ENCODE measurements at places on chromosomes 6 and 20.

DNA sequence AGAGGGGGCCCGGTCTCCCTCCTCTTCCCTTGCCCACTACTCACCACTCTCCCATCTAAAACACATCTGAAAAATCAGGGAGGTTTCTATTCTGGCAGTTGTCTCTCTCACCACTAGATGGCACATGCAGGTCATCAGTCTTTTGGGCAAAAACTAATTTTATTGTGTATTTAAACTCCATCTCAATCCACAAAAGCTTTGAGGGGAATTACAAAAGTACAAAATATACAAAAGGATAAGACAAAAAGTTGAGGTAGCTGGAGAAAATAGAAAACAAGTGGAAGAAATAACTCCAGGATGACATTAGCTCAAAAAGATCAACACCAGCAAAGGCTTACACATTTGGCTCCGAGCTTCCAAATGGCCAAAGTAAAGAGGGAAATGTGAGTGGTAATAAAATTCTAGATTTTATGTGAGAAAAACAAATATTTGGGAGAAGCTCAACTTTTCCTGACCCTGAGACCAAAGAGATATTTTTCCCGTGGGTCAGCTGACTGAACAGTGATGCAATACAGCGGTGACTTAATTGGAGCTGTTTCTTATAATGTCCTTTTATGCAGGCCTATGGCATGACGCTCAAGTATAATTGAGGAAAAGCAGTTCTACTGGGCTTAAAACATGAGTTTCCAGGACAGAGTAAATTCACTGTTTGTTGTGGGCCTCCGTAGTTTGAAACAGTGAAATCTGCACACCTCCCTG is 79.8 kb upstream of the CHD6 start:
- DNase-seq, result peak; percentile 30

GRCh38 chr20:57617079-57617795 is 3.0 kb downstream of the ZBP1 start:
- DNase-seq, result no peak

DNA sequence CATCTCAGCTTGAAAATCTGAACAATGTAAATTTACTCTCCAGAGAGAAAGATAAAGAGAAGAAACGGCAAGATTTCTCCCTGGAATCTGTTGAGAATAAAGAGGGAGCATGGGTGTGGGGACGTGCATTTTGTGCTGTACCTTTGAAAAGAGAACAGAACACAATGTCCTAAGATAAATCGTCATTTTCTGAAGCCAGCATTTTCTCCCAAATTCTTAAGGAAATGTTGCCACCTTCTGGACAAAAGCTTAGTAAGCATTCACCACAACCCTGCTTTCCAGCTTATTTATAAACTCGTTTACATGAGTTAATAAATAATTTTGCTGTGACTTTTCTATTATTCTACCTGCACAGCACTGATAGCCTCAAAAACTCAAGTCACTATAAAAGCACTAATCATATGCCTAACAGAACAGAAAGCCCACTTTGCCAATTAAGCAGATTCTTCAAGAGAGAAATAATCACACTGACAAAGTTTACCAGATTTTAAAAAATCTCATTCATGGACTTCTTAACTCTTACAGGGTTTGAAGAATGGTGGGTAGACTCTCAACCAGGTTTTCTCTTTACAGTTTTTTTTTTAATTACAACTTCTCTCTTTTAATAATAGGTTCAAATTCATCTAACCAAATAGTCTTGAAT is 155.8 kb downstream of the MBOAT1 start:
- DNase-seq, result peak; percentile 58

- DNase-seq, result no peak
These were observed 1.6 kb upstream of the OLIG3 start for GRCh38 chr6:137495703-137496336.

GRCh38 chr6:89547281-89547680 is 91.3 kb downstream of the LYRM2 start:
- DNase-seq, result no peak

GRCh38 chr6:27040244-27041042 is 207.1 kb upstream of the PRSS16 start:
- DNase-seq, result no peak

- no peak for DNase-seq
These were observed 170.3 kb upstream of the FLRT3 start for GRCh38 chr20:14507711-14508110.

GRCh38 chr6:89494131-89494793 is 61.3 kb downstream of the ANKRD6 start:
- DNase-seq, result no peak
